ENCODE measurements at places on chromosomes 4 and X.
A peak's percentile ranks its signal among the peaks of the same experiment; 100 is the strongest.

DNA sequence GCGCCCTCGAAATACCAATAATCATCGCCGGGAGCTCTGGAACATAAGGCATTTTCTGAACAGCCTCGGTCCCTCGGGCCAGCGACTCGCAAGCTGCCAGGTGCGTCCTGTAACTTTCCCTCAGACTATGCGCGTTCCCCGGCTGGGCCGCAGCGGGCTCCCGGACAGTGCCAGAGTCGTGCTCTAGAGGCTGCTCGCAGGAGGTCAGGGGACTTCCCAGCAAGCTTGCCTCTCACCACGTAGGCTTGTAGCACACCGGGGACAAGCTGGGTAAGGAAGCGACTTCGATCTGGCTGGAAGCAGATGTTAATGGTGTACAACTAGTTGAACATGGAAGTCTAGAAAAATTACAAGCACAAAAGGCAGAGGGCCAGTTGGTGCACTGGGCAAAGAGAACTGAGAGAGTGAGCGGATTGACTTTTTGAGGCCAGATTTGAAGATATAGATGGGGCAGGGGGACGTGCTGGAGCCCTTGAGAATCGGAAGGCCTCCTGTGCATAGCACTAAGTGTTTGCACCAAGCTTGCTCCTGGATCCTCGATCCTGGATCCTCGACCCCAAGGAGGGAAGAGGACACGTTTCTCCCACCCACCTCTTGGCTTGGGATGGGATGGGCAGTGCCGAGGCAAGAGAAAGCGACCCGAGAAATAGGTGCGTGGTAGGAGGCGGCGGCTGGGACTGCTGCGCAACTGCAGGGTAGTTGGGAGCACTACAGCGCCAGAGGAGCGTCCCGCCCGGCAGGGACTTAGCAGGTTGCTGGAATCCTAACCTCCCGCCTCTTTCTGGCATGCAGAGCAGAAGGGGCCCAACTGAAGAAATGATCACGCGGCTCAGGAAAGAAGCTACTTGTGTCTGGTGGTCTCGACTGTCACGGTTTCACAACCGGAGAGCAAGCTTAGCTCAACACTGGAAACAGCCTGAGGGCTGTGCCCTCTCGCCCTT is 19.9 kb upstream of the ZIC3 start:
- no peaks in the 10 kb centered on the region for H3K27me3 ChIP-seq
- no peak for DNase-seq
- no peaks in the 10 kb centered on the region for H3K36me3 ChIP-seq

DNA sequence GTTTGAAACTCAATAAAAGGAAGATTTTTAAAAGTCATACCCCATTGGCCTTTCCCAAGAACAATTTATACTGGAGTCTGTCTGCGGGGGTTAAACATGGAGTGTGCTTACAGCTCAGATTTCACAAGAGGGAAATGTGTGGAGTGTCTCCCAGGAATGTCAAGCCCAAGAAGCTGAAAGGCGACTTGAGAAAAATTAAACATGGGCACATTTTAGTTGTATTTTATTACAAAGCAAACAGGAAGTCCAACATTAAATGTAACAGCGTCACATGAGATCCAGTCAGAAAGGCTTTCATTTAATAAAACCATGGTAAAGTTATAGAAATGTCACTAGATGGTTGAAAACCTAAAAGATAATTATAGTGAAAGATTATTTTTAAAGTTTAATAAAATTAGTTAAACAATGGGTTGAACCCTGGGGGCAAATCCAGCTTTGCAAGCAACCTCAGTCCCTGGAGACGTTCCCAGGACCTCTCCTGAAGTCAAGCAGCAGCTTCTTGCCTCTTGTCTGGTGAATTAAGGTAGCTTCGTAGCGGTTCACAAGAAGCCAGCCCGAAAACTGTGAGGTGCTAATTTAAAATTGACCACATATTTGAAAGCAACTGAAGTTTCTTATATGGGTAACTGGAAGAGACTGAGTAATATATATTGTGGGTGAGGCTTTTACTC is 168.4 kb upstream of the EDNRA start:
- no peaks in the 10 kb centered on the region for H3K4me1 ChIP-seq
- no peaks in the 10 kb centered on the region for H3K27me3 ChIP-seq
- no peak overlapping the region for H3K4me3 ChIP-seq

DNA sequence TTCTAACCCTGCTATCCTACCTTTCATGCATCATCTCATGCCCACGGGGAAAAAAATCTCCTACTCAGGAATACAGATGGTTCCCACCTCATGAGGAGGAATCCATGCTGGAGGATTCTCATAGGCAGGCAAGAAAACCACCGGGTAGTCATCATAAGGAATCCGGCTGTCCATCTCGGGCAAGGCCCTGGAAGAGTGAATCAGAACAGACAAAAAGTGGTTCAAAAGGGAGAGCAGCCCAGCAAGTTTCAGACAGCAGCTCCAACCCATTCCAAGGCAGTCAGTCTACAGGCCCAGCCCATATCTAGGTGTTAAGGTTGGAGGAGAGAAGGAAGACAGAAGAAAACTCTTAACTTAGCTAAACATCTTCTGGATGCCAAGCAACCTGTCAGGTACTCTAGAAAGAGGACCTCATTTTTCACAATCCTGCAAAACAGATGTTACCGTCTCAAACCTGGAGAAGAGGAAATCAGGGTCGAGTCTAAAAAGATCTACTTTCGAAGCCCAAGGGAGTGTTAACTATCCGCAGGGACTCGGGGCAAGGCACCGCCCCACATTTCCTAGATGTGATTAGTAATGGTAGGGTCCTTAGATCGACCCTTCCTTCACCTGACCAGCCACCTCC is 447 bp downstream of the PDZD11 start:
- H3K36me3 ChIP-seq, result no peaks in the 10 kb centered on the region
- peaks cover 4% of the 10 kb centered on the region for H3K4me1 ChIP-seq
- no peaks in the 10 kb centered on the region for H3K27me3 ChIP-seq
- peak overlapping the region; percentile 66 for H3K27ac ChIP-seq
- no peak for DNase-seq

DNA sequence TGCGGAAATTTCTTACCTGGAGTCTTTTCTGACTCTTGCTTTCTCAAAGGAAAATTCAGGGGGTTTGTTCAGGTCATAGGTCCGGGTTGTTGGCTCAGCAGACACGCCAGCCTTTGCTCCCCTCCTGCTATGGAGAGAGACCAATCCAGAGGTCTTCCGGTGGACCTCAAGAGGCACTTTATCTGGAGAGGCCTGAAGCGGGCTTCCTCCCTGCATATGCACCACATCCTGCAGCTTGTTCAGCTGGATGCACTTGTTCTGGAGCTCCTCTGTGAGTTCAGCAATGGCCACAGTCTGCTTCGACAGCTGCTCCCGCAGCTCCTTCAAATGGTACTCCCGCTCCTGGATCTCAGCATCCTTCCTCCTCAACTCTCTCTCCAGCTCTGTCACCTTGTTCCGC is 10.5 kb downstream of the PRKG2 start:
- H3K4me1 ChIP-seq, result no peaks in the 10 kb centered on the region
- H3K27me3 ChIP-seq, result no peaks in the 10 kb centered on the region
- no peak overlapping the region for H3K27ac ChIP-seq
- H3K36me3 ChIP-seq, result no peaks in the 10 kb centered on the region
- no peak for DNase-seq

- H3K27me3 ChIP-seq, result no peaks in the 10 kb centered on the region
- no peak overlapping the region for H3K4me3 ChIP-seq
- DNase-seq, result no peak
- H3K36me3 ChIP-seq, result no peaks in the 10 kb centered on the region
- no peak overlapping the region for H3K27ac ChIP-seq
Observed at GRCh38 chr4:110275871-110276270, 77.5 kb upstream of the ELOVL6 start.

- no peaks in the 10 kb centered on the region for H3K27me3 ChIP-seq
- H3K4me1 ChIP-seq, result no peaks in the 10 kb centered on the region
- H3K4me3 ChIP-seq, result no peak overlapping the region
- no peak for DNase-seq
- peaks cover 86% of the 10 kb centered on the region for H3K36me3 ChIP-seq
Observed at GRCh38 chrX:20132666-20133065, 9.0 kb downstream of the EIF1AX start.

DNA sequence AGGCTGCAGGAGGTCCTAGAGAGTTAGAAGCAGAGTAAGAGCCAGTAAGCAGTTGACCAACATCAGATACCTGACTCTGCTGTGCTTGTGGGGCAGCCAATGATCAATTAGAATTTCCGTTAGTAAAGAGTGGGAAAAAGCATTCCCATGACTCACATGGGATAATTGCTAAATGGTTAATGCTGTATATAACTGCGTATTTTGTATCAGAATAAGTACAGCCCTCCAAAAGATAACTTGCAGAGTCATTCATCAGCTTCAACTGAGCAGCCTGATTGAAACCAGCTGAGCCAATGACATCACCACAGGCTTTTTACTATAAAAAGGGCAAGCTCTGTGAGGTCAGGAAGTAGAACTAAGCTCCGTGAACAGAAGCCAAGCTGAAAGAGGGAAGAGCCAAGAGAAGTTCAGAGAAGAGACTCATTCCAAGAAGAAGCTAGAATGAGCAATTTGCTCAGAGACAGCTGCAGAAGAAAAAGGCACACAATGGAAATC is 67.9 kb downstream of the PPP3CA start:
- no peak overlapping the region for H3K27ac ChIP-seq
- peak; percentile 9 for DNase-seq
- H3K4me3 ChIP-seq, result no peak overlapping the region
- no peaks in the 10 kb centered on the region for H3K36me3 ChIP-seq
- no peaks in the 10 kb centered on the region for H3K27me3 ChIP-seq

DNA sequence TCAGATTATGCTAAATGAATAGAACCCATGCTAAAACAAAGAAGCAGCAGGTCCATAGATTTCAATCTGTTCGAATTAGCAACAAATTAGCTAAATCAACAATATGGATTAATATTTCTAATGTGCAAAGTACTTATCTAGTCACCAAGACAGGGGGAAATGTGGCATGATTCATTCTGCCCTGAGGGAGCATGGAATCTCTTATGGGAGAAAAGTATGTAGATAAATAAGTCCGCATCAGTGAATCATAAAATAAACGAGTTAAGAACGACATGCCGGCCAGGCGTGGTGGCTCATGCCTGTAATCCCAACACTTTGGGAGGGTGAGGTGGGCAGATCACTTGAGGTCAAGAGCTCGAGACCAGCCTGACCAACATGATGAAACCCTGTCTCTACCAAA is 102.1 kb downstream of the ANOS1 start:
- H3K4me1 ChIP-seq, result no peaks in the 10 kb centered on the region
- H3K4me3 ChIP-seq, result no peak overlapping the region
- no peaks in the 10 kb centered on the region for H3K36me3 ChIP-seq
- no peak overlapping the region for H3K27ac ChIP-seq
- DNase-seq, result no peak

GRCh38 chr4:6944301-6945051 is 34.9 kb downstream of the TBC1D14 start:
- no peaks in the 10 kb centered on the region for H3K36me3 ChIP-seq
- H3K4me3 ChIP-seq, result no peak overlapping the region
- no peak for DNase-seq
- H3K4me1 ChIP-seq, result peaks cover 17% of the 10 kb centered on the region
- no peak overlapping the region for H3K27ac ChIP-seq
- no peaks in the 10 kb centered on the region for H3K27me3 ChIP-seq

DNA sequence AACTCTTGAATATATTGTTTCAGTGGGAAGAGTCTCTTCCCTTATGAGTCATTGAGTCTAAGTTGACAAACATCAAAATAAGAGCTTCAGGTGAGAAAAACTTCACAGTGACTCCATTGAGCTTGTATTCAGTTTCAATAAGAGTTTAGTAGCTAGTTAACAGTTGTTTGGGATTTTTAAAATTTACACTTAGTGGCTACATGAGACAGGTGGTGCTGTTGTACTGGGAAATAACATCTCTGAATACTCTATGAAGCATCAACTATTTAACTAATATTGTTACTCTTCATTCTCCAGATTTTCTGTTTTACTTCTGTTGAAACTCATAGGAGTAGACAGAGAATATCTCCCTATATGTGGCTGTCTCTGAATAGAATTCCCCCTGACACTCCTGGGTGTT is 1609.1 kb downstream of the C4orf33 start:
- no peak overlapping the region for H3K4me3 ChIP-seq
- H3K36me3 ChIP-seq, result no peaks in the 10 kb centered on the region
- H3K27ac ChIP-seq, result no peak overlapping the region
- no peaks in the 10 kb centered on the region for H3K4me1 ChIP-seq
- DNase-seq, result no peak

DNA sequence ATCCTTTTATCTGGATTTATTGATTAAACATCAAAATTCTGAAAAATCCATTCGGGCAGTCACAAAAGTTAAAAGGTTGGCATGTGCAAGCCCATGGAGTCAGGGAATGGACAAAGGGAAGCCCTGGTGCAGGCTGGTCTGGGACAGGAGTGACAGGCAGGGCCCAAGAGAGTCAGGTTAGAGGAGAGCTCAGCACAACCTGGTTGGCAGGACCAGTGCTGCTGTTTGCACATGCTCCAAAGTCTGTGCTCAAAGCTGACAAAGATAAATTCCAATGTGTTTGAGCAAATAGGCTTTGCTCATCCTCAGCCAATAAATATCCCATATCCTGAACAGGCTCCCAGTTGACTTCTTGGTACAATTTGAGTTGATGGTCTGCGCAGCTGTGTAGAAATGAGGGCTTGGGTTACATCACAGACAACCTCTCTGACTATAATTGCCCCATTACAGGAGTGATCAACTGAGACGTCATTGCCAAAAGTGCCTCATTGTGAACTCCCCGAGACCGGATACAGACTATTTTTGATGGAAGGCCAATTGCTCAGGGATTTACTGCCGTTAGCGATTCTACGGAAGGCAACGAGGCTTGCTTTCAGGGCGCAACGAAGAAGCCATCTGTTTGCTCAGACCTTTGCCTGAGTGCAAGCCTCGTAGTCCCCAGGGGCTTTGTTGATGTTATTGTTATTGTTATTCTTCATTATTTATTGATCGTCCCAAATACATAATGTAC is 1008.1 kb upstream of the TENM3 start:
- no peak overlapping the region for H3K4me3 ChIP-seq
- H3K27me3 ChIP-seq, result no peaks in the 10 kb centered on the region
- no peaks in the 10 kb centered on the region for H3K4me1 ChIP-seq
- no peak overlapping the region for H3K27ac ChIP-seq
- no peak for DNase-seq

DNA sequence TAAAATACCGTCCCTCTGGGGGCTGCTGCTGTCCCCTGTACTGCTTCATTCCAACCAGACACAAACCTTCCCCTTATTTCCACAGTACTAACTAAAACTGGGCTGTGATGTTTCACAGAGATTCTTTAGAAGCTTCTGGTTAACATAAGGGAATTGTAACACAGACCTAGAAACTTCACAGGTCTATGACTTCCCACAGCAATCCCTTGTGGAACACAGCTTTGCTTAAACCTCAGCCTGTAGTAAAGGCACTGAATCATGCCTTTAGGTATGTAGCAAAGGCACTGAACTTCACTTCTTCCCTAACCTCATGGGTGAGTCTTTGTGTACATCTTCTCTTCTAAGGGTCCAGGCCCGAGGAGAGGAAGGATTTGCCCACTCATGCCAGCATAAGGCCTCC is 49.4 kb downstream of the SPINK2 start:
- H3K4me3 ChIP-seq, result no peak overlapping the region
- no peaks in the 10 kb centered on the region for H3K36me3 ChIP-seq
- H3K27me3 ChIP-seq, result no peaks in the 10 kb centered on the region
- DNase-seq, result no peak

DNA sequence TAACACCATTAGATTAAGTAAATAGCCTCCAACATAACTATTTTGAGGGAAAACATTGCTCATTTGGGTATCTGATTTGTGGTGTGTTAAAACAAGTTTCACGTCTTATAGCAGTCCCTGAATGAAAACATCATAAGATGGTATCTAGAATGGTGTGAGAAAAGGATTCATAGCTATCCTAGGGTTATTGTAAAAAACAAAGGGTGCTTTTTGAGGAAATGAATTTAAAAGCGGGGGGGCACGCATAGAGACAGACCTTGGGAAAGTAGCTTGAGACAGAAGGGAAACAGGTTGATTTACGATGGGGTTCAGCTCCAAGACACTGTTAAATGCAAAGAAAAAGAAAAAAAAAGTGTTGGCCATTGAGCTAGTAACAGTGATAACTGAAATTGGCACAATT is 768 bp upstream of the CXCL10 start:
- H3K27me3 ChIP-seq, result no peaks in the 10 kb centered on the region
- H3K4me3 ChIP-seq, result no peak overlapping the region
- H3K4me1 ChIP-seq, result no peaks in the 10 kb centered on the region
- no peak overlapping the region for H3K27ac ChIP-seq
- DNase-seq, result no peak

Data from ascending aorta (tissue), 2 donors.